Caudate nucleus (tissue), 63 donors: ENCODE measurements at places on chromosomes 3 and 15.

- no peak for DNase-seq
These were observed 305.0 kb downstream of the NLGN1 start for GRCh38 chr3:173702561-173702960.

- no peak for DNase-seq
These were observed 4.4 kb downstream of the ITIH3 start for GRCh38 chr3:52798978-52799476.

DNA sequence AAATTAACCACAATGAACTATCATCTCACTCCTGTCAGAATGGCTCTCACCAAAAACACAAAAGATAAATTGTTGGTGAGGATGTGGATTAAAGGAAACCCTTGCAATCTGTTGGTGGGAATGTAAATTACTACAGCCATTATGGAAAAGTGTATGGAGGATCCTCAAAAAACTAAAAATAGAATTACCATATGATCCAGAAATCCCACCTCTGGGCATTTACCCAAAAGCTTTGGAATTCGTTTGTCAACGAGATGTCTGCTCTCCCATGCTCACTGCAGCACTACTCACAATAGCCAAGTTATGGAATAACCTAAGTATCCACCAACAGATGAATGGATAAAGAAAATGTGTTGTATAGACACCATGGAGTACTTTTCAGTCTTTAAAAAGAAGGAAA, 21.6 kb downstream of the FSIP1 start:
- DNase-seq = no peak

GRCh38 chr15:65386886-65387285, 9.1 kb upstream of the IGDCC3 start:
- no peak for DNase-seq

DNA sequence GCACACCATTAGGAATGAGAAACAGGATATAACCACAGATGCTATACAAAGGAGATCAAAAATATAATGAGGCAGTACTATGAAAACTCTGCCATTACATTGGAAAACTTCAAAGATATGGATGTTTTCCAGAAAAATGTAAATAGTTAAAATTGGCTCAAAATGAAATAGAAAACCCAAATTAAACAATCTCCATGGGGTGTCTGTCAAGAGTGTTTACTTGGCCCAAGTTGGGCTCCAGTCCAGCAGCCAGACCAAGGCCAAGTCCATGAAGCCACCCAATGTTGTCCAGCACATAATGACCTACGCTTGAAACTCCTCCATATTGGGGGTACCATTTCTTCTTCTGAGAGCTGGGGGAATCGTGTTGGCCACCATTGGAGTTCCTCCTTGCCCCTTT, 37.1 kb downstream of the CTXND1 start:
- no peak for DNase-seq

DNA sequence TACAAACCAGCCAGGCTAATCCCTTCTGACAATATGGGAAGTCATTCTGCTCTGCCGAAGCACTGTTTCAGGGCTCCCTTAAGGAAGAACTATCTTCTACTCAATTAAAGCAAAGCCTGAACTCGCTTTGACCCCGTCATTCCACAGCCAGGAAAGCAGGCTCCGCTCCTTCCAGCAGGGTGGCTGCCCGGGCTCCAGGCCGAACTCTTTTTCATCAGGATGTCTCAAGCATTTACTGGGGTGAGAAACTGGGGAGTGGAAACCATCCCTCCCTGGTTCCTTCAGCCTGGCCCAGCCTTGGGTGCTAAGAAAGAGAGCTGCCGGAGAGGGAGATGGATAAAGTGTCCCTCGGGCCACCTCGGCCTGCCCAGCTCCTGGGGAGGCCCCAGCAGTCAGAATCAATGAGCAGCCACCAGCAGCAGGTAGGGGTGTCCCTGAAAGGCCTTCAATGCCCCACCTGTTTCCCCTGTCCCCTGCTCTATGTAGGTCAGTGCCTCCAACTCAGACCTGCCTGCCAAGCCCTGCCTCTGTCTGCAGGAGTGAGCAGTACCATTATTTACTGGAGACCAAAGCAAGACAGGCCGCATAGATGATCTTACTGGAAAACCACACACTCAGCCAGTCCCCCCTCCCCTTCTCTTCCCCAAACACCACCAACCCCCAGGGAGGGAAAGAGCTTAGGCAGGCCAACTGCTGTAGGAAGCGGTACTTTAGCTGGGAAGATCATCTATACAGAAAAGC, 225.6 kb upstream of the TLE3 start:
- DNase-seq = no peak

- no peak for DNase-seq
These were observed 105.0 kb downstream of the IQCH start for GRCh38 chr15:67359431-67360079.

DNA sequence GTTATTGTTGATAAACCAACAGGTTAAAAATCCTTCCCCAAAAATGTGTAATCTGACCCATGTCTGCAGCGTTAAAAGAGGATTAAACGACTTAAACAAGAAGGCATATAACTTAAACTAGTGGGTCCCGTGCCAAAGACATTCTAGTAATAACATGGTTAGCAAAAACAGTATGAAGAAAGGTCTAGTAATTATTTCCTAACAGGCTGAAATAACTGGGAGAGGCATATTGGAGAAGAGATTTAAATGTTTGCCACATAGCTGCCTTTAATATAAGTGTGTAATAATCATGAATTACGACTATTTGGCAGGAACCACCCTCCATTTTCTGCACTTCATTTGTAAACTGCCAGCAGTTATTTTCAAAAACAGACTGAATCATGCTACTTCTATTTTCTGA, 67.7 kb upstream of the CSPG5 start:
- DNase-seq = no peak

- peak; percentile 51 for DNase-seq
These were observed 187.6 kb downstream of the NLGN1 start for GRCh38 chr3:173584838-173585831.

DNA sequence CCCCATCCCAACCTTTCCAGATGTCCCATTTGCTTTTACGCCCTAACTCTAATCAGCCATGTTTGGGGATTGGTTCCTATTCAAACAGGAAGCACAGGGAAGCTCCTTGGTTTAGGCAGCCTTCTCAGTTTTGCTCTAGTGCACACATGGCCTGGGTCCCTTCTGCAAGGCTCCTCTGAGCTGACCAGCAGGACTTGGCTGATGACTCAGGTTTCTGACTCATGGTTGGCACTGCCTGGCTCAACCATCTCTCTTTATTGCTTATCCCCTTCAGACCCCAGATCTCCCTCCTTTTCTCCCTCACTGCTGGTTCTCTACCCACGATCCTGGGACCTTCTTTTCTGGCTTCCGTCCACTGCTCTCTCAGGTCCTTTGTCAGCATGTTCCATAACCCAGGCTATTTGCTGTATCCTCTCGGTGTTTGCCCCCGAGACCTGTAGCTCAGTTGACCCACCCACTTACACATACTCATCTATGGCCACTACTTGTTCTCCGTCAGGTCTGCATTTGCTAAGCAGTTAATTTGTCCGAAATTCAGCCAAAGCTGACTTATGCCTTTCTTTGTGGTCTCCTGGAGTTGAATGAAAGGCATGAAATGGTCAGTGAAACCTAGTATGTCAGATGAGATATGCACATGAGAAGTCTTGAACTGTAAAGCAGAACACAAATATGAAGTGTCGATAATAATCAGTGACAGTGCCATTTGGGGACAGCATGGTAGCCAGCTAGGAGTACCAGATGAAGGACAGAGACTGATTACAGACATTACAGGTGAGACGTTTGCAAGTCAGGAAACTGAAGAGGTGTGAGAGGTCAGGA, 323.5 kb upstream of the ROPN1 start:
- no peak for DNase-seq

DNA sequence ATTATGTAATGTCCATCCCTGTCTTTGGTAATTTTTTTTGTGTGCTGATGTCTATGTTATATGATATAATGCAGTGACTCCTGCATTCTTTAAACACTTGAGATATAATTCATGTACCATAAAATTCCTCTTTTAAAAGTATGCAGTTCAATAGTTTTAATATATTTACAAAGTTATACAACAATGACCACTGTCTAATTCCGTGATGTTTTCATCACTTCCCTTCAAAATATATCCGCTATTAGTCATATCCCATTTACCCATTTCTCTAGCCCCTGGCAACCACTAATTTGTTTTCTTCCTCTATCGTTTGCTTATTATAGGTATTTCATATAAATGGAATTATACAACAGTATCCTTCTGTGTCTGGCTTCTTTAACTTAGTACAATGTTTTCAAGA, 64.9 kb upstream of the SUCLG2 start:
- no peak for DNase-seq

- no peak for DNase-seq
These were observed 244.5 kb upstream of the STT3B start for GRCh38 chr3:31288224-31288623.

GRCh38 chr15:24877174-24877573, 77.6 kb upstream of the SNRPN start:
- no peak for DNase-seq

GRCh38 chr3:124089214-124089613, 97.3 kb upstream of the ROPN1 start:
- no peak for DNase-seq

DNA sequence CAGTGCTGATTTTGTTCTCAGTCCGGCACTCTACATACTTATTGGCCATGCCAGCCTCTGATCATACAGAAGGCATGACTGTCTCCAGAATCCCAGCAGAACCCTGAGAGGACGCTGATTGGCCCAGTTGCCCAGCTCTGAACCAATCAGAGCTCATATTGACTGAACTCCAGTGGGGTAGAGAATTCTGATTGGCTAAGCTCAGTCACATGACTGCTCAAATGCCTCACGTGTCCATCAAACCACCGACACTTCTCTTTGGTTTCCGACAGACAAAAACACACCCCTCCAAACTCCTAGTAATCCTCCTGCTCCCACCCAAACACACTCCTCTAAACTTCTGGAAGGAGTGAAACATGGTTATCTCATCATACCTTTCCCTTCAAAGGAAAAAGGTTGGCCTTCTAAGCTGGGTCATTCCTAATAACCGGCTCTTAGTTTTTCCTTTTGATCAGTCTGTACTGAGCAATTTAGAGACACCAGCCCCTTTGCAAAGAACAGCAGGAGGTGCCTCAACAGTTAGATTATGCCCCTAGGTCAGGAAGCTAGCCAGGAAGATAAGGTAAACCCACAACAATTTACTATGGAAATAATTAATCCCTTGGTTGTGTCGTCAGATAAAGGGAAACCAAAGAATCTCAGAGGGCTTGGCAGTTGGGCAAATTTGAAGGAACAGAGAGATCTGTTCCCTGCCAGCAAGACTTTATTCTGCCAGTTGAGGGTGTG, 187.8 kb downstream of the TLE3 start:
- no peak for DNase-seq

DNA sequence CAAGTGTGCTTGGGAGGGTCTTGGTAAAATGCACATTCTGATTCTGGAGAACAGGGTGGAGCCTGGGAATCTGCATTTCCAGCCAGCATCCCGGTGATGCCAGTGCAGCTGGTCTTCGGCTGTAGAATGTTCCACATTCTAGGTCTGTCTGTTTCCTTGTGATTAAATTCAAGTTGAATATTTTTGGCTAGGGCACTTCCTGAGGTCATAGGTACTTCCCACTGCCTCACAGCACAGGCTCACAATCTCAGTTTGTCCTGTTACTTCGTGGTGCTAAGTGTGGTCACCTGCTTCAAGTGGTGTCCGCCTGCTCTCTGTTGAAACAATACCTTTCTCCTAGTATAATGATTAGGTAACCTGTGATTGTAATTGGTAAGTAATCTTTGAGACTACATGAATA, 40.1 kb downstream of the FLNB start:
- no peak for DNase-seq

- no peak for DNase-seq
These were observed 473.5 kb downstream of the RBMS3 start for GRCh38 chr3:29754346-29754745.

DNA sequence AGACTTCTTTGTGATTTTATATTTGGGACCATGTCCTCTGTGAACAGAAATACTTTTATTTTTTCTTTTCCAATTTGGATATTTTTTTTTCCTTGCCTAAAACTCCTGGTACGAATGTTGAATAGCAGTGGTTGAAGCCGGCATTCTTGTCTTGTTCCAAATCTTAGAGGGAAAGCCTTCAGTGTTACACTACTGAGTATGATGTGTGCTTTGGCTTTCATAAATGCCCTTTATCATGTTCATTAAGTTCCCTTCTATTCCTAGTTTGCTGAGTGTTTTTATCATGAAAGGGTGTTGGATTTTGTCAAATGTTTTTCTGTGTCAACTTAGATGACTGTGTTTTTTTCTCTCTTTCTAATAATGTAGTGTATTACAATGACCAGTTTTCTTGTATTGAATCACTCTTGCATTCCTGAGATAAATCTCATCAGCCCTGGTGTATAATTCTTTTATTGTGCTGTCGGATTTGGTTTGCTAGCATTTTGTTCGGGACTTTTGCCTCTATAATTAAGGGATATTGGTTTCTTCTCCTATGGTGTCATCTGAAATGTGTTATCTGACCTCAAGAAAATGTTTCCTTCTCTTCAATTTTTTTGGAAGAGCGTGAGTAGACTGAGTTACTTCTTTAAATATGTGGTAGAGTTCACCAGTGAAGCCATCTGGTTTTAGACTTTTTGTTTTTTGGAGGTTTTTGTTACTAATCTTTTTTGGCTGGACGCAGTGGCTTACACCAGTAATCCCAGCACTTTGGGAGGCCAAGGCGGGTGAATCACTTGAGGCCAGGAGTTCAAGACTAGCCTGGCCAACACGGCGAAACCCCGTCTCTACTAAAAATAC, 33.3 kb downstream of the MAP1A start:
- no peak for DNase-seq

DNA sequence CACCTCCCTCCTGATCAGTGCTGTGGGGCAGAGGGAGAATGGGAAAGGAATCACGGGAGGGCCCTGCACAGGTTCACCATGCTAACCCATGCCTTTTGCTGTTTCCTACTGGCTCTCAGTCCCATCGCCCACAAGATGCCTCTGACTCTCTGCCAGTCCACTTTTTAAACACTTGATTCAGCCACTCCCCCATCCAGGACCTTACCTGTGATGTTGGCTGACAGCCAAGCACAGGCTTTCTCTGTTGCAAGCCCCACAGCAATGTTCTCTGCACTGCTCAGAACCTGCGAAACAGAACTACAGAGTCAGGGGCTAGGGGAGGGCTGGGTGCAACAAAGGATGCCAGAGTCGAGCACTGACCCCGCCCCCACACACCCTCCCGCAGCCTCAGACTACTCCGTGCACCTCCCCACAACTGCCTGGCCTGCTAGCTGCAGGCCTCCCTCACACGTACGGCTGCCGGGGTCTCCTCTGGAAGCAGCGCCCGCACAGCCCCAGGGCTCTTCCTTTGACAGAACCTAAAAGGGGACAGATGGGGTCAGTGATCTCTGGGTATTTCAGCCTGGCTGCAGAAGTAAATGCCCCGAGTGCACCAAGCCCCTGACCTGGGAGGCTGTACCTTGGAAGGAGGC, 9.1 kb downstream of the CDAN1 start:
- no peak for DNase-seq

- no peak for DNase-seq
These were observed 123.8 kb downstream of the AGBL1 start for GRCh38 chr15:86203462-86203861.

DNA sequence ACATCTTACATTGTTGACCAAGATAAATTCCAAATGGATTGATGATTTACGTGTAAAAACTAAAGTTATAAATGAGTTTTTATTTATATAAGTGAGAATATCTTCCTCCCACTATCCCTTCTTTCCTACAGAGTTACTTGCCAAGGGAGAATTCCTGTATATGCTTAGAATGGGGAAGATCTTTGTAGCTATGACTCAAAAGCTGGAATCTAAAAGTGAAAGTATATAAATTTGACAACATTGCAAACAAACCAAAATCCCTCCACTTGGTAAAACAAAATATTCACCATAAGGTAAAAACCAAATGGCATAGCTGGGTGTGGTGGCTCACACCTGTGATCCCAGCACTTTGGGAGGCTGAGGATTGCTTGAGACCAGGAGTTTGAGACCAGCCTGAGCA, 52.7 kb upstream of the GCNT3 start:
- no peak for DNase-seq

GRCh38 chr15:63395730-63396151, 14.1 kb upstream of the CA12 start:
- no peak for DNase-seq
